Urinary bladder (tissue), 4 donors: ENCODE measurements at places on chromosomes 5 and 9. TPM values are rescaled to one million over a fixed set of nuclear protein-coding genes. Genes with fewer than 3 reads are reported as not detected.

SLC1A3 gene
- 15.7 TPM for polyA plus RNA-seq

PCDHGB2 gene
- 2.2 TPM for polyA plus RNA-seq

PCDHGA4 gene
- 2.2 TPM for polyA plus RNA-seq

FNBP1 gene
- polyA plus RNA-seq: 107 TPM

SPATA9 gene
- polyA plus RNA-seq: 0.29 TPM

KCNV2 gene
- polyA plus RNA-seq: not detected

PCDHA1 gene
- polyA plus RNA-seq: 0.03 TPM

IRX1 gene
- 0.04 TPM for polyA plus RNA-seq

- DNase-seq: no peak
Measured at GRCh38 chr9:101393135-101393534, 5.3 kb downstream of the MRPL50 start.

- no peak for DNase-seq
Measured at GRCh38 chr5:179169836-179170235, 109.7 kb downstream of the ZNF354C start.

GRCh38 chr5:141338538-141339306 lies at the start of gene PCDHGA2:
Gene PCDHGA2, plus strand, starts transcription at chr5:141338760.
- DNase-seq: no peak

DNA sequence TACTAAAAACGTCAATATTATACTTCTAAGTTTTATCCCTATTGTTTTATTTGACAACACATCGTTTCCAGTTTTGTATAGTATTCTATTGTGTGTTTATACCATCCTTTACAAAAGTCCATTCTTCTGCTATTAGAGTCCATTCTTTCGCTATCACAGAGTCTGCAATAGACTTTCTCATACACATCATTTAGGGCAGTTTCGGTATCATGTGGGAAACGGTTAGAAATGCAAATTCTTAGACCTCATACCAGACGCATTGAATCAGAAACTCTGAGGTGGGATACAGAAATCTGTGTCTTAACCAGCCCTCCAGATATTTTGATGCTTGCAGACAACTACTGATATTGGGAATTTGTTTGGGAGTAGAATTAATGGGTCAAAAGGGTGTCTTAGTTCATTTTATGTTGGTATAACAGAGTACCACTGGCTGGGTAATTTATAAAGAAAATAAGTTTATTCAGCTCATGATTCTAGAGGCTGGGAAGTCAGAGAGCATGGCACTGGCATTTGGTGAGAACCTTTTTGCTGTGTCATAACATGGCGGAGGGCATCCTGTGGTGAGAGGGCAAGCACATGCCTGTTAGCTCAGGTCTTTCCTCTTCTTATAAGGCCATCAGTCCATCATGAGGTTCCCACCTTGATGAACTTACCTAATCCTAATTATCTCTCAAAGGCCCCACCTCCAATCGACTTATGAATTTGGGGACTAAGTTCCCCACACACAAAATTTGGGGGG lies 21.1 kb downstream of the CARTPT start:
- DNase-seq: no peak

- DNase-seq: no peak
Measured at GRCh38 chr9:69118656-69119055, 55.4 kb upstream of the TJP2 start.

GRCh38 chr5:425714-426113 lies 17.3 kb upstream of the EXOC3 start:
- DNase-seq: no peak

- no peak for DNase-seq
Measured at GRCh38 chr9:37906312-37907239, 2.6 kb upstream of the SLC25A51 start.

GRCh38 chr5:133995341-133995740 lies 9.4 kb downstream of the VDAC1 start:
- DNase-seq: no peak

GRCh38 chr5:67195406-67196275 lies 958 bp downstream of the CD180 start:
- no peak for DNase-seq

DNA sequence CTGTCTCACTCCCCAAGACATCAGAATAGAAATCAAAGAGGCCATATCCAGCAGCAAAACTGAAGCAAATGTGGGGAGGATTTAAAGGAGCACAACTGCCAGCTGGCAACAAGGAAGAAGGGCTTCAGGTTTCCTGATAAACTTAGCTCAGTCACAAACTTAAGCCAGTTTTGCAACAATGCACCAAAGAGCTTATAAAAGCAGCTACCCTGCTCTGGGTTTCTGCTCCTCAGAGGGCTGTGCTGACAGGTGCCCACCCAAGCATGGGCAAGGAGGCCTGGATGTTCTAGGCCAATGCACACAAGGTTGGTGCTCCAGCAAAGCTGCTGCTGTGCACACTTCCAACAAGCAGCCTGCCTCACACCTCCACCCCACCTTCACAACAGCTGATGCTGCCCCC lies 132.9 kb downstream of the SIL1 start:
- DNase-seq: no peak

DNA sequence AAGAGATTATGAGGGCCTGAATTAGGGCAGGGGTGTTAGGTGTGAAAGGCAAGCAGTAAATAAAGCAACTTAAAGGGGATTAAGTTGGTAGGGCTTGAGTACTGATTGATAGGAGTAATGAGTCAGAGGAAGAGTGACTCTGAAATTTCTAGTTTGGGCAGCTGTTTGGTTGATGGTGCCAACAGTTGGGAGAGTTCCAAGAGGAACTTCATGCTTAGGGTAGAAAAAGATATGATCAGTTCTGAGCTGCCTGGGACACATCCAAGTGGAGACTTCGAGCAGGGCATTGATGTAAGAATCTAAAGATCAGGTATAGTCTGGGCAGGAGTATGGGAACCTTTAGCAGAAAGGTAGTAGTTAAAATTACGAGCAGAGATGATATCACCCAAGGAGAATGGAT lies 10.2 kb downstream of the MAMDC2 start:
- DNase-seq: no peak

- no peak for DNase-seq
Measured at GRCh38 chr5:172834415-172835289, 601 bp downstream of the ERGIC1 start.

DNA sequence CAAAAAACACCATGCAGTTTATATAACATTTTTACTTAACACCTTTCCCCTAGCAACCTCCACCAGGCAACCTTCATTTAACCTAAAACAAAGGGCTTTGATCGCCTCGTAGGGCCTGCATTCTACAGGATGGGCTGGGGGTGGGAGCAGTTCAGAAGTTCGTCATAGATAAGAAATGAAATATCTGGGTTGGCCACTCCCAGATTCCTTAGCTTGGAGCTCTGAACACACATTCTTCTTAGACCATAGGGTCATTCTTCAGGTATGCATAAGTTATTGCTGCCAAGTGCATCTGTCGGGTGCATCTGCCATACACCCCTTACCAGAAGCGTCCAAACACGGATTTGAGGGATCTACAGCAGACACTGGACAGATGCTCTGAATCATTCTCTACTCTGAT lies 4.3 kb upstream of the SLC22A5 start:
- DNase-seq: no peak

DNA sequence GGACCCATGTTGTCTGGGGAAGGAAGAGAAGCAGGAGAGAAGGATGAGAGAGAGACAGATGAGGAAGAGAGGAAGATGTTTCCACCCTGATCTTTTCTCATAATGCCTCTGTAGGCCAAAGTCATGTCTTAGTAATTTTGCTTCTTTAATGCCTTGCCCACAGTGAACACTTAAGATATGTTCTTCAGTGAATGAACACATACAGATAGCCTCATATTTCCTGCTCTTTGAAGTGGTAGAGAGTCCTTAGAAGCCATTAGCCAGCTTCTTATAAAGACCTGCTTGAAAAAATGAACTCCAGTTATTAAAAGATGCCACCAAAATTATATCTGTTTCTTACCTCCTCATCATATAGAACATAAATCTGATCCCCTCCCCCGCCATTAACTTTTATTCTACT lies 244.4 kb downstream of the CD180 start:
- no peak for DNase-seq

DNA sequence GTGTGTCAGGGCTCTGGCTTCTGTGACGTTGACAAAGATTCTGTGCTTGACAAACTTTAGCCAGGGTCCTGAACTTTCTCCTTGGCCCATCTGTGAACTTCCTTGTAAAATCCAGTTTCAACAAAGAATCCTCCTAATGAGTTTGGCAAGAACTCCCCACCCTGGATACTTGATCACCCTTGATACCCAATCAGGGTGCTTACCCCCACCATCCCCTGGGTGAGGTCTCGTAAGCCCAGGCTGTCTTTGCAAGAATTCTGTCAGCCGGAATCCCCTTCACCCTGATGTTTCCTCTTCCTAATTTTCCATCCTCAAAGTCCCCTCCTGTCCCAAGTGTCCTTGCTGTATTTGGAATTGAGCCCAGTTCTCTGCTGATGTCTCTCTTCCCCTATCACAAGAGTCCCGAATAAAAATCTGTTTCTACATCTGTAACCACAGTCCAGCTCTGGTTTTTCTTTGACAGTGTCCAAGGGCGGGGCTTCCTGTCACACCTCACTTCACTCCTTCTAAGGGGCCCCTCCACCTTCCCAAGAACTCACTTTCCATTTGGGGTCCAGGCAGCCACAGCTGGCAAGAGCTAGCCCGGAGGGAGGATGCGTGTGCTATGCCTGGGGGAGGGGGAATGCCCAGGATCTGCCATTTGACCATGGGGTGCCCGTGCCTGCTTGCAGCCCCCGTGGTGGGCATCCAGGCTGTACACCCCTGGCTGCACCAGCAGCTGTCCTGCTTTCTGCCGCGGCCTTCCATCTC lies 2.7 kb upstream of the CARD19 start:
- DNase-seq: no peak

GRCh38 chr5:94209272-94209671 lies 409.1 kb downstream of the KIAA0825 start:
- no peak for DNase-seq

DNA sequence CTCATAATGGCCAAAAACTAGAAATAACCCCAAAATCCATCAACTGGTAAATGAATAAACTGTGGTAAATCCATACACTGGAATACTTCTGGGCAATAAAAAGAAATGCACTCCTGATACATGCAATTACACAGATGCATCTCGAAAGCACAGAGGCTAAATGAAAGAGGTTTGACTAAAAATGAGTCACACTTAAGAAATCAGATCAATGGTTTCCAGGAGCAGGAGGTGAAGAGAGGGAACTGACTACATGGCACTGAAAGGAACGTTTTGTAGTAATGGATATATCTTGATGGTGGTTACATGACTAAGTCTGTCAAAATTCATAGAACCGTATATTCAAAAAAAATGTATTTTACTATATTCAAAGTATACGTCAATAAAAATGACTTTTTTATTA lies 42.4 kb downstream of the STRBP start:
- no peak for DNase-seq

- DNase-seq: no peak
Measured at GRCh38 chr5:68681929-68682328, 411.9 kb upstream of the SLC30A5 start.

- no peak for DNase-seq
Measured at GRCh38 chr9:18472841-18473251, 1.1 kb upstream of the ADAMTSL1 start.

GRCh38 chr5:139390639-139391569 lies 1.2 kb upstream of the MZB1 start:
- DNase-seq: no peak

- no peak for DNase-seq
Measured at GRCh38 chr9:134433909-134434882, 107.9 kb downstream of the RXRA start.

- no peak for DNase-seq
Measured at GRCh38 chr5:35672995-35673394, 55.3 kb downstream of the SPEF2 start.

DNA sequence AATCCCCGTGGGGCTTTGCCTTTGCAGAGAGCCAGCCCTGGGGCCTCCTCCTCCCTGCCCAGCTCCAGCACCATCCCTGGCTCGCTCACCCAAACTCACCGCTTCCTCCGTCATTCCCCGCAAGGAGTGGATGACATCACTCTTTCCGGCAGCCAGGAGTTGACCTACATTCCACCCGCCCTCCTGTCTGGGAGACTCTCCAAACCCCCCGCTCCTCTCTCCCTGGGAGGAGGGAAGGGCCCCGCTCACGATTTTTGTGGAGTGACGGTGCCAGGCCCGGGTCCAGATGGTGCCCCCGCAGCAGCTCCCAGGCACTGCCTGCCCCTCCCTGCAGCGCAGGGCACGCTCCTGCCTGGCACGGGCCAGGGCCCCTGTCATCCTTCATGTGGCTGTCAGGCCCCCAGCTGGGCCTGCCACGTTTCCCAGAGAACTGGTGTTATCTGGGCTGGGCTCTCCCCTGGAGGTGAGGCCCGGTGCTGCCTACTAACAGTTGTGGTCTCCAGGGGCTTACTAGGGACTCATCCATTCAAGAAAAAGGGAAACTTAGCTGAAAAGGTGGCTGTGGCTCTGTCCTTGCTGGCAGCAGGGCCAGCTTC lies 52.3 kb downstream of the NTNG2 start:
- peak; percentile 41 for DNase-seq

DNA sequence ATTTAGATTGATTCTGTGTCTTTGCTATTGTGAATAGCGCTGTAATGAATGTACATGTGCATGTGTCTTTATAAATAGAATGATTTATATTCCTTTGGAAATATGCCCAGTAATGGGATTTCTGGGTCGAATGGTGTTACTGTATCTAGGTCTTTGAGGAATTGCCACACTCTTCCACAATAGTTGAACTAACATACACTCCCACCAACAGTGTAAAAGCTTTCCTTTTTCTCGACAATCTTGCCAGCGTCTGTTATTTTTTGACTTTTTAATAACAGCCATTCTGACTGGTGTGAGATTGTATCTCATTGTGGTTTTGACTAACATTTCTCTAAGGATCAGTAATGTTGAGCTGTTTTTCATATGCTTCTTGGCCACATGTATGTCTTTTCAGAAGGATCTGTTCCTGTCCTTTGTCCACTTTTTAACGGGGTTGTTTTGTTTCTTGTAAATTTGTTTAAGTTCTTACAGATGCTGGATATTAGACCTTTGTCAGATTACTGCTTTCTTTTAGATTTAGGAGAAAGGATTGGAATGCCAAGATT lies 125.0 kb upstream of the NR5A1 start:
- peak; percentile 64 for DNase-seq

GRCh38 chr5:178780581-178781498 lies 50.4 kb upstream of the ZNF354A start:
- no peak for DNase-seq

DNA sequence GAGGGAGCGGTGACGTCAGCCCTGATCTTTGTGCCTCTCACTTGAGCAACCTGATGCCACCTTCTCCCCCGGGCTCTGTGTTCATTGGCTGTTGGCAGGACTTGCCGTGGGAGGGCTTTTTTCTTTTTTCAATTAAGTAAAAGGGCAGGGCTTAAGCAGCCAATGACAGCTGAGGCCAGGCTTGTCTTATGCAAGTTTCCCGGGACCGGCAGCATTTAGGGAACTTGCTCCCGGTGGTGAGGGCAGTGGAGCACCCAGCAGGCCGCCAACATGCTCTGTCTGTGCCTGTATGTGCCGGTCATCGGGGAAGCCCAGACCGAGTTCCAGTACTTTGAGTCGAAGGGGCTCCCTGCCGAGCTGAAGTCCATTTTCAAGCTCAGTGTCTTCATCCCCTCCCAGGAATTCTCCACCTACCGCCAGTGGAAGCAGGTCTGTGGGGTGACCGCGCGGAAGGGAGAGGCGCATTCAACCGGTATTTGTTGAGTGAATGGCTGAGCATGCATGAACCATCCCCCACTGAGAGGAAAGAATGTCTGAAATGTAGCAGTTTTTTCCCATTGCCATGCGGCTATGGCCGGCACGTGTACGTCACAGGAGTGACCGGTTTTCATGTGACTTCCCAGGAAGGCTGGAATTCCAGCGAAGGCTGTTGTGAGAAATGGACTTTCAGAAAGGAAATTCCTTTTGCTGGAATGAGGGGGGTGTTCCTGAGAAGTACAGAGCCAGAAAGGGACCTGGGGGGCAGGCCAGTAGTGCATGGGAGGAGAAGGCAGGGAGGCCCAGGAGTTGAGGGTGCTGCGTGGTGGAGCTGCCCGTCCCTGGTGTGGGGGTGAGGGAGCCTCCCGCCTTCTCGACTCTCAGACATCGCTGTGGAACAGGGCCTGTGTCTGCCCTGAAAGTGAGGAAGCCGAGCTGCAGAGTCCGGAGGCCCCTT lies 29.0 kb downstream of the PTGES2 start:
- peak; percentile 88 for DNase-seq
